ENCODE measurements at places on chromosomes 5 and 9.

- no peak for DNase-seq
Measured at GRCh38 chr9:1929722-1930244, 85.4 kb upstream of the SMARCA2 start.

GRCh38 chr9:85331626-85332025 lies 410.1 kb downstream of the AGTPBP1 start:
- no peak for DNase-seq

DNA sequence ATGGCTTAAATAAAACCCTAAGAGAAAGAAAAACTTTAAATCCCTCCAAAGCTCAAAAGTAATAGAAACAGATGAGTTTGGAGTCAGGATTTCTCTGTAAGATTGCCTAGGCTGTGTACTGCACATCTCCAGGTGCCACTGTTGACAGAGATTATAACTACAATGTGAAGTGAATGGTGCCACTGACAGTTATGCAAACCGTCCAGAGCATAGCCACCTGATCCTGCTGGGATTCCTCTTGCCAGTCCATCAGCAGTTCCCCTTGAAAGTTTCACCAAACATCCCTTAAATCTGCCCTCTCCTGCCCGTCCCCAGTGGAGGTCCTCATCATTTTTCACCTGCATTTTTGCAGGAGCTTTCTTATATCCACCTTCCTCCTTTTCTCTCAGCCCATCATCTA lies 42.5 kb downstream of the FXN start:
- no peak for DNase-seq

- no peak for DNase-seq
Measured at GRCh38 chr5:82276800-82277612, 1.1 kb downstream of the RPS23 start.

DNA sequence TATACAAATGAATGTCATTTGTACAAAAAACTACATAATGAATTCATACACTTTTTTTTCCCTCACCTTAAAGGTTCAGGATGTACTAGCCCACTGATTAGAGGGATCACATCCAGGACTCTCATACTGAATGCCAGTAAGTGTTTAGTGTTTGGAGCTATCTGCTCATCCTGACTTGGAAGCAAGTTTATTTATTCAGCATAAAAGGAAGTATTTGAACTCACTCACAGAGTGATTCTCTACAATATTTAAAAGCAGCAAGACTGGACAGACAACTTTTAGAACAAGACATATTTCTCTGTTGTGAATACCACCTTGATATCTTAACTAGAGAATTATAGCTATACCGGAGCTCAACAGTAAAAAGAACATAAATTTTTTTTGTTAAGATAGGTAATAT lies 14.8 kb upstream of the IQGAP2 start:
- DNase-seq: no peak

DNA sequence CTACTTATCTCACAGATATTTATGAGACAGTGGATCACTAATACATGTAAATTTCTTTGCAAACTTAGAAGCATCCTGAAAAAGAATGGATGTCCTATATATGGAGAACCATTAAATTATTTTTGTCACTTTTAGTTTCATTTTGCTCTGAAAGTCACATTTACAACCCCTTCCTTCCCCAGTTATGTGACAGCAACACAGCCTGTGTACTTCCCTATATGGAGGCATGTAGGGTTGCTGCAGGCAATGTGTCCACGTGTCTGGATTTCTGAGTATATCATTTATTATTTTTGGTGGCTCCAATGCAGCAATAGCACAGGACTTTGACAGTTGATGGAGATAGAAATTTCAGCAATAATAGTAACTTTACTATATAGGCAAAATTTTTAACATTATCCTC lies 156.4 kb downstream of the ST8SIA4 start:
- no peak for DNase-seq

DNA sequence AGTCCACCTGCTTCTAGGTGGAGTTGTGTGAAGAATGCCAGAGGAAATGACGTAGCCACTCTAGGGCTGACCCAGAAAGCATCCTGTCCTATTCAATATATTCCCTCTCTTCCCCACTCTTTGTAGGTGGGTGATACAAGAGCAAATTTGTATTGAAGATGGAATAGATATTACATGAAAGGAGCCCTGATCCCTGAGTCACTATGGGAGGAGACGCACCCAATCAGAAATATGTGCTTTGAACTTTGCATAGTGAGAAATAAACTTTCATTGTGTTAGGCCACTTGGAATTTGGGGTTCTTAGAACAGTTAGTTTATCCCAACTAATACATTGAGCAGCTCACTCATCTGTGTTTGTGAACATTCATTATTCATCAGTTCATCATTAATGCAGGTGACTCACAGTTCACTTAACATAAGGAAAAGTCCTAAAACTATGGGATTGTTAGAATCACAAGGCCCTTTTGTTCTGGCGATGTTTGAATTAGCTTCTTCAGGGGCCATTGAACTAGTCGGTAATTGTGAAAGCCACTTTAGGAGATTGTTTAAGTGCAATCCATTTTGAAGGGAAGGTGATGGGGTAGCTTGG lies 26.9 kb upstream of the NTRK2 start:
- no peak for DNase-seq

- no peak for DNase-seq
Measured at GRCh38 chr5:111937094-111937493, 180.1 kb upstream of the NREP start.

DNA sequence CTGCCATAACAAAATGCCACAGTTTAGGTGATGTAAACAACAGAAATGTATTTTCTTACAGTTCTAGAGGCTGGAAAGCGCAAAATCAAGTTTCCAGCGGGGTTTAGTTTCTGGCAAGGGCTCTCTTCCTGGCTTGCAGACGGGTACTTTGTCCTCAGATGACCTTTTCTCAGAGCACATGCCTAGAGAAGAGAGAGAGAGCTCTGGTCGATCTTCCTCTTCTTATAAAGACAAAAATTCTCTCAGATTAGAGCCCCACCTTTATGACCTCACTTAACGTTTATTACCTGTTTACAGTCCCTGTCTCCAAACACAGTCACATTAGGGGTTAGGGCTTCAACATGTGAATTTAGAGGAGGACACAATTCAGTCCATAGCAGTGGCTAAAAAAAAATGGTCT lies 119.7 kb downstream of the CETN3 start:
- no peak for DNase-seq

GRCh38 chr9:129576546-129577543 lies 44.1 kb downstream of the C9orf50 start:
- no peak for DNase-seq

DNA sequence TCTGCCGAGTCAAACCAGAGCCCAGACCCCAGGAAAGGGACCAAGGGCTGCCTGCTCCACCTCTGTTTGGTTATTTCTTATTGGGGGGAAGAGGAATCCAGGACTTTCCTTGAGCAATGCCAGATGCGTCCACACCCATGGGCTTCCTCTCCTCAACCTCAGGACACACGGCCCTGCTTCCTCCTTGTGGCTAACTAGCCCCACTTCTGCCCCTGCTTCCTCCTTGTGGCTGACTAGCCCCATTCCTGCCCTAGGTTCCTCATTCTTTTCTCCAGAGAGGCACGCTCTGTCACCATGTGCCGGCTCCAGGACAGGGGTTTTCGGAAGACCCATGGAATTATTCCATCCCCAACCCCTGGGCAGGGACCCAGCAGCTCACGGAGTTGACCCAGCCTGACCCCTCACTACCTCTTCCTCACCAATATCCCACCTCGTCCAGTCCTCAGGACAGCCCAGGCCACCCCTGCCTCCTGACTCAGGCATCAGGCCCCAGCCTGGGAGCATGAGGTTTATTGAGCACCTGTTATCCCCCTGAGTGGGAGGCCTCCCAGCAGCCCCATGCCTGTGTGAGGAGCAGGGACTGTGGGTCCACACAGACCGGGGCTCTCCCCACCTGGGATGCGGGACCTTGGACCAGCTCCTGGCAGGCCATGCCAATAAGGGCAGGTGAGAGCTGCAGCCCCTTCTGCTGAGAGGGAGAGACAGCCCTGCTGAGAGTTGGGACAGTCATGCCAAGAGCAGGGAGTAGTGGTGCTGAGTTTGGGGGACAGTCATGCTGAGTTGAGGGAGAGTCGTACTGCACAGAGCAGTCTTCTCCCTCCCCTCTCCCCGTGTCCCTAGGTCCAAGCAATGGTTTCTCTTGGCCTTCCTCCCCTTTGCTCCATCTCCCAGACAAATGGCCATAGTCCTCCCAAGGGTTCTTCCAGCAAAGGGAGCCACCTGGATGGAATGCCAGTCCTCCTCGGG lies 11.8 kb upstream of the FCN1 start:
- no peak for DNase-seq

DNA sequence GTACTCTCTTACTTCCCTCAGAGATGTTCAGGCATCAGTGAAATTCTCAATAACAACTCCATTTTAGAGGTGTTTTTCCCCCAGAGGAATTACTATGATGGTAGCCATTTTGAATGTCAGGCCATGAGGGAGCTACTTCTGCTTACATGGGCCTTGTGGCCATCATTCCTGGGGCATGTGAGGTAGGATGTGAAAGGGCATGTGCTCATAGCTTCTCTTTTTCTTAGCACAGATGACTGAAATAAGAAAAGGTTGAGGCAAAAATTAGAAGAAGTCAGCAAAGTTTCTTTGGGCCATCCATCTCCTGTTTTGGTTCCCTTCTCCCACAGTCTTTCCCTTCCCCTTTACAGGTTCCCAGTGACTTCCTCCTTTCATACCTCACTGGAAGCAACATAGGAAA lies 68.8 kb downstream of the FEM1C start:
- DNase-seq: no peak

DNA sequence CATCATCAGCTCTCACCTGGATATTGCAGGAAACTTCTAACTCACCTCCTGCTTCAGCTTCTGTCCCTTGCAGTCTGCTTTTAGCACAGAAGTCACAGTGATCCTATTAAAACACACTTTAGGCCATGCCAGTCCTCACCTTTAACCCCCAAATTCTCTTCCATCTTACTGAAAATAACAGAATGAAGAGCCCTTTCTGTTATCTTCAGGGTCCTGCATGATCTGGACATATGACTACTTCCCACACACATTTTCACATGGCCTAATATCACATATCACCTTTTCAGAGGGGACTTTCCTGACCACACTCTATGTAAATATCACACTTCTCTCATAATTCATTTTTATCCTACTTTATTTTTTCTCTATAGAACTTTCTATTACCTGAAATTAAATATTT lies 550.6 kb upstream of the CLINT1 start:
- no peak for DNase-seq

DNA sequence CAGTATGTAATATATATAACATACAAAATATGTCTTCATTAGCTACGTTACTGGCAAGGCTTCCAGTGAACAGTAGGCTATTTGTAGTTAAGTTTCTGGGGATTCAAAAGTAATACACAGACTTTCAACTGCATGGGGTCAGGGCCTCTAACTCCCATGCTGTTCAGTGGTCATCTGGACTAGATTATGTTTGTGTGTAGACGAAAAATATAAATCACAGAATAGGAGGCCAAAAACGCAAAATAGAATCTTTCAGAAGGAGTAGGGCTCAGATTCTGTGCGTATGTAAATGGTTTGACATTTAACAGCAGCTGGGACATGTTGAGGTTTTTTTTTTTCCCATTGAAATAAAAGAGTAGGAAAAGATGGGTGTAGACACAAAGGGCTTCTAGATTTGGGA lies 1048.7 kb upstream of the WWC1 start:
- DNase-seq: no peak

GRCh38 chr5:33639474-33639873 lies 198.7 kb downstream of the TARS1 start:
- no peak for DNase-seq

- no peak for DNase-seq
Measured at GRCh38 chr5:28707706-28708105, 1669.3 kb upstream of the CDH9 start.

- no peak for DNase-seq
Measured at GRCh38 chr9:24698881-24699518, 153.3 kb upstream of the IZUMO3 start.

GRCh38 chr5:103120607-103121200 lies 603 bp downstream of the PPIP5K2 start:
- no peak for DNase-seq

DNA sequence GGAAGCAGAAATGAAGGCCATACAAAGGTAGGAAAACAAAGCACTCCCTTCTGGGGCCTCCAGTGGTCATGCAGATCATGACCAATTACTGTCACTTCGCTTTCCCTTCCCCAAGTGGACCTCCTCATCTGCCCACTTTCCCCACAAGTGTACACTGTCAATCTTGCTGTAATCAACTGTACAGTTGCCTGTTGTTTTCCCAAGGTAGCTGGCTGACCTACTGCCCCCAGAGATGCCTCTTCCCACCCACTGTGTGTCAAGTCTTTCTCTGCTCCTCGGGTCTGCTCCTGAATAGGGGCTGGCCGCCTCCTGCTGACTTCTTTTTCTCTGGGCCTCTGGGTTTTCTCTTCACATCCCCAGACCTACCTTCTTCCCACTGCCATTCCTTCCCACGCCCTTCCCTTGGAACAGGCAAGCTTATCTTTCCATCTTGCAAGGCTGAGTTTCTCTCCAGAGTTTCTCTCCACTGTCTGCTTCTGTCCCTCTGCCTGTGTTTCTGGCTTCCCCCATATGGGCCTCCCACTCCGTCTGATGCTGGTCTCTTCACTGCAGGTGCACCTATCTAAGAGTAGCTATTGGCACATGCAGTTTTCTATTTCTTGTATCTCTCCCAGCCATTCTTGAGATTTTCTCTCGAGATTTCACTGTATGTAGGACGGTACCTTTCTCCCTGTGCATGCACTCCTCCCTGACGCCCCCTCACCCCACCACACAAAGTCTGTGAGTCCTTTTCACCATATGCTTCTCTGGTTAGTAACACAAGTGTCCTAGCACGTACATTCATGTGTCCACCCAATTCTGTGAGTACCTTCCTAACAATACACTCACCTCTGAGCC lies 2.4 kb downstream of the ELL2 start:
- DNase-seq: no peak

- no peak for DNase-seq
Measured at GRCh38 chr9:105206821-105207699, 37.4 kb upstream of the SLC44A1 start.

- DNase-seq: no peak
Measured at GRCh38 chr5:164708831-164709230, 1203.4 kb downstream of the MAT2B start.

- no peak for DNase-seq
Measured at GRCh38 chr9:117191504-117192261, 223.2 kb downstream of the ASTN2 start.

DNA sequence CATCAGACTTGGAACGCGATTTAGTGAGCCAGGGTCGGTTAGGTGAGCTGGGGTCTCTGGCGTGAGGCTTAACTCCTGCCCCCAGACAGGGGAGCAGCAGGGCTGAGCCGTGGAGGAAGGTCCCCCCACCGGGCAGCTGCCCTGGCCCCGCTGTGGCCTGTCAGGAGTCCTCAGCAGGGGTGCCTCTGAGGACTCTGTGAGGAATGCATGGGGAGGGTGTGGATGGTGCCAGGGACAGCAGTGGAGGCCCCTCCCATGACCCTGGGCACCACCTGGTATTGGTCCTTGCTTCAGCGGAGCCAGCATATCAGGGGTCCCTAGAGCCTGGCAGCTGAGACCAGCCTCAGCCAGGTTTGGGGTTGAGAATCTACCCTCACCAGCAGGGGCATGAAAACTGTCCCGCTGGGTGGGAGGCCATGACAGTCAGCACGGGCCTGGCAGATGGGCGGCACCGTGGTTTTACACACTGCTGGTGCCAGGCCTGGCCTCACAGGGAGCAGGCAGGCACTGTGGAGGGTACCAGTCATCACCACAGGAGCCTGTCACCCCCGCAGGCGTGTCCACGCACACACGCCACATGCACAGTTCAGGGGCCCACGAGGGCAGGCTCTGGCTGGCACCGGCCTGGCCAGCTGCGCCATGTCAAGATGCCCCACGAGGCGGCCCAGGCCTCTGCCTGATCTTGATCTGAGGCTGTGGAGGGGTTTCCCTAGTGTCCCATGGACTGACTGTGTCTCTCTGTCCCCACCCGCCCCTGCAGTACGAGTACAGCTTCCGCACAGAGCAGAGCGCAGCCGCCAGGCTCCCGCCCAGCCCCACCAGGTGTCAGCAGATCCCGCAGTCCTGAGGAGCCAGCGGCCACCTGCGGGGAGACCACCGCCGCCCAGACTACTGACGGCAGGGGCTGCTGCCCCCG lies 111.1 kb upstream of the LMX1B start:
- DNase-seq: no peak

Data from T1000 (cell line).